Activated T-cell treated with anti-CD3 and anti-CD28 coated beads, Interleukin-2, amount 50 U/mL, for 72 hours (primary cell): ENCODE measurements at places on chromosomes 4 and X.

GRCh38 chr4:139607502-139608060 is 51.6 kb upstream of the SETD7 start:
- DNase-seq, result no peak

DNA sequence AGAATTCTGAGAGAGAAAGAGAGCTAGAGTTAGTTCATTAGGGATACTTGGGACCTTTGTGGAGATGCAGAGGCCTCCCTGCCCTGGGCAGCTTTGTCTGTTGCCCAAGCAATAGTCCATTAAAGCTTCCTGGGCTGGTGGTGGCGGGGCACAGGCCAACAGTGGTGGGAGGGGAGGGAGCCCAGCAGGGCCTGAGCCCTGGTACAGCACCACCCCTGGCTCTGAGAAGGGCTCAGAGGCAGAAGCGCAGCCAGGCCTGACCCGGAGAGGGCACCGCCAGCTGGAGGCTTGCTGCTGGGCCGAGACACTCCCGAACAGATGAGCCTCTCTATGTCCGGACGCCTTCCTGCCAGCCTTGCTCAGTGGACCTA is 65.3 kb downstream of the EFNB1 start:
- no peak for DNase-seq

DNA sequence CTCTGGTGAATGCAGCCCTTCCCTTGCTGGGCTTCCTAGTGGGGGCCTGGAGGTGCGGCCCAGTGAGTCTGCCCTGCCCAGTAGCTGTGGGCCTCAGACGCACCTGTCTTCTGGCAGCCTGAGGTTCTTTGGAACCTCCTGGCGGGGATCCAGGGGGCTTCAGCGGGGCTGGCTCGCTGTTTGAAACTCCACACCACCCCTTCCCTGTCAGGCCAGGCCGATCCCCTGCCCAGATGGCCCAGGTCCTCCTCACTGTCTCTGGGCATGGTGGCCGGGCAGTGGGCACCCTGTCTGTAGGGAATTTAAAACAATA is 10.7 kb upstream of the NKX1-1 start:
- DNase-seq, result no peak

- no peak for DNase-seq
These were observed 16.6 kb upstream of the UGT2B17 start for GRCh38 chr4:68592673-68593072.

GRCh38 chr4:165208741-165209388 is 1.5 kb downstream of the KLHL2 start:
- peak; percentile 70 for DNase-seq

- no peak for DNase-seq
These were observed 54.8 kb downstream of the DHRSX start for GRCh38 chrX:2445662-2446623.

- DNase-seq, result no peak
These were observed 50.6 kb upstream of the WDR1 start for GRCh38 chr4:10167201-10167600.

- DNase-seq, result no peak
These were observed 59.7 kb downstream of the FAM184B start for GRCh38 chr4:17721496-17722355.

GRCh38 chr4:76803522-76803921 is 94.4 kb downstream of the SOWAHB start:
- DNase-seq, result no peak

DNA sequence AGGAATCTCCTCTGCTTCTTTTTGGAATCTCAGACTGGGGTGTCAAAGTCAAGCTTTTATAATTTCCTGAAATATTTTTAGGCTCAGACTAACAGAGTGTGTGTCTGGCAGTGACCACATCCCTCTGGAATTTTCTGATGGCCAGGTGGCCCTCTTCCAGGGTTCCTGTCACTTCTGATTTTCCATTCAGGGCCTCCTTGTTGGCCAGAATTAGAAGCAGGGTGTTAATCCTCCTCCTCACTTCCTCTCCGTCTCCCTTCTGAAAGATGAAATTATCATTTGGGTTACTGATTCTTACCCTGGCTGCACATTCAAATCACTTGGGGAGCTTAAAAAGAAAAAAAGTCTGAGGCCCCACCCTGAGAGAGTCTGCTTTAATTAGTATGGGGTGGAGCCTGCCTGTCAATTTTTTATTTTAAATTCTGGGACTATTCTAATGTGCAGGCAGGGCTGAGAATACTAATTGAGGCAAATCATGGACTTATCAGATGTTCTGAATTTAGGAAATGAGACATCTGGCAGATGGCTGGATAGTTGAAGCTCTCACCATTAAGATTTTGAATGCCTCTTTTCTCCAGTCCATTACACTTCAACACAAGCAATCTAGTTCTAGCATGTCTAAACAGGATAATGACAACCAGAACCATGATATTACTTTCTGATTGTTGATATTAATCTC is 43.2 kb downstream of the HAND2 start:
- DNase-seq, result no peak

DNA sequence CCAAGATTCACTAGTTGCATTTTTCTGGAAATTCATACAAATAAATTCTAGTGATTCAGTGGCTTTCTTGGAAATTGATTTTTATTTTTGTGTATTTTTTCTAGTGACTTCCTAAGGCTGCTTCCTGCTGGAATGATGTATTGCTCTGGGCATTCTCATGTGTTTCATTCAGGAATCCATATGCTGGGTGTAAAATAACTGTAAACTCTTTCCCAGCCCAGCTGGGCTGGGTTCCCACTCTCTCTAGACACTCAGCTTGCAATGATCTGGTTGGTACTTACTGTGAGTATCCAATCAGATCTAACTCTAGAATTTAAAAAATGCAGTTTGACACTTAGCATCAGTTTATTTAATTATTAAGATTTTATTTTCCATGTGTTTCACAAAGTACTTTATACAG is 882.2 kb downstream of the STIM2 start:
- DNase-seq, result no peak

DNA sequence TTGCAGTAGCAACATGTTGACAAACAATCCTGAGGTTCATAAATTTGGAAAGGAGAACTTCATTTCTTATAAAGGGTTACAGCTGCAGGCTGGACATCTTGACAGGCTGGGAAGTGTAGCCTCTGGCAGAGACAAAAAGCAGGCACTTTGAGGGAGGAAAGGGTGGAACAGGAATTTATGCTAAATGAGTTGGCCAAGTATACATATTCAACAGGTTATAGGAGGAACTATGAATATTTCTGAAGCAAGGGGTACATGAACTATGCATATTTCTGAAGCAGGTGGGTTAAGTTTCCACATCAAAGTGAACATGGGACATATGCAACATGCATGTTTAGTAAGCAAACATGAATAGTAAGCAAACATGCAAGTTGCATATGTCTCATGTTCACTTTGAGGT is 1.6 kb upstream of the ANTXR2 start:
- DNase-seq, result no peak

DNA sequence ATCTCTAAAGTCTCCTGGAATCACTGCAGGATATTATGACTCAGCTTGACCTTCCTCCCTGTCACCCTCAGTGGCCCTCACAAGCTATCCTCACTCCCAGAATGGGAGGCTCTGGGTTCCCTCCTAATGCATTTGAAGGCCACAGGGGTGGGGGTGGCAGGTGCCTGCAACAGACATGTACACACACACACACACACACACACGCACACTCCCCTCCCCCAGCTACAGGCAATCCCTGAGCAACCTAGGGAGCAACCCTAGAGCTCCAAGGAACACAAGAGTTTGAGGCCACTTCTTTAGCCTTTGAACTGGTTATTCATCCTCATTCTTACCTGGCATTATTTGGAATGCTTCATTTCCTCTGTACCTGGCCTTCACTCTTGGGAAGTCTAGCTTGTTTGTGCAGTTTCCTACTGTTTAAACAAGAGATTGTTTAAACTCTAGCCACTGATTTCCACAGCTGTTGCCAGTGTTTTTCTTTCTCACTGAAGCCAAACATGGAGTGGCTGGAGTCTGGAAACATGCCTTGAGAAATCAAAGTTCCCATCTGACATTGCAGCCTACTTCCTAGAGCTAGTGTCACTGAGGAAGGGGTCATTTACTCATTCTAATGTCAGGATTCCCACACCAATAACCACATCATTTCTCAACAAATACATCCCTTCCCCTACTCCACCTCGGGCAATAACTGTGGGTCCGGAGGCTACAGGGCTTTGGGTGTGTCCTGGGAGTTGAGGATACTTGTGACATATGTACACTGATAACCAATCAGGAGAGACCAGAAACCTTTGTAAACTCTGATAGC is 37.7 kb downstream of the MAOA start:
- no peak for DNase-seq

- DNase-seq, result no peak
These were observed 247.2 kb upstream of the EPHA5 start for GRCh38 chr4:65917486-65917885.

DNA sequence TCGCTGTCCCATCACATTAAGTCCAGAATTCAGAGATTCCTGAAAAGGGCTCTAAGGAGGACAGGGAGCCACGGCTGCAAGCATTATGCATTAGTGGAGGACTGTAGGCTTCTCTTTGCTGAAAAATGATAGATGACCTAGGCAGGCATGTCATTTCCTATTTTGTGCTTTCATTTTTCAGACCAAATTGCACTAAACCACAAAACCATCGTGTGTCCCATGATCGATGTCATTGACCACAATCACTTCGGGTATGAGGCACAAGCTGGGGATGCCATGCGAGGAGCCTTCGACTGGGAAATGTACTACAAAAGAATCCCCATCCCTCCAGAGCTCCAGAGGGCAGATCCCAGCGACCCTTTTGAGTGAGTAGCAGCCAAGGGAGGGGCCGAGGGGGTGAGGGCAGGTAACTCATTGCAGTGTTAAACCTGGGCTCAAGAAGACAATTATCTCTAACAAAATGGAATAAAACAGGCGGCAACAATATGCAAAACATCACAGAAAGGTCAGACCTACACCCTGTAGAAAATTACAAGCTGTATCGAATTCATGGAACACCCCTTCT is 355.2 kb upstream of the GALNT7 start:
- no peak for DNase-seq

GRCh38 chrX:149370097-149370496 is 135.0 kb downstream of the IDS start:
- no peak for DNase-seq

GRCh38 chr4:140052050-140052449 is 101.9 kb downstream of the MAML3 start:
- peak; percentile 28 for DNase-seq

DNA sequence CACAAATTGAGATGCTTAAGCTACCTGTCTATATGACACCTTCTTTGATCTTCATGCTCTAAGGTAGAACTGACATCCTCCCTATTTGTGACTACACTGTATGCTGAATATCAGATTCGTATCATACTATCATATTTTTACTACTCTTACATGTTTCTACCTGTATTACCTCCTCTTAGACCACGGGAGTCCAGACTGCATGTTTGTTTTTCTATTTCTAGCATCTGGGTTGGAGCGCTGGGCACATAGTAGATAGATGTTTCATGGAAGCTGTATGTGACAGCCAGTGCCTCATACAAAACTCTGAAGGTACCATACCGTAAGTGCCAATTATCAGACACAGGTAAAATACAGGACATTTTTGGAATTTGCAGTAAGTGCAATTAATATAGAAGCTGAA is 47.6 kb downstream of the ATP10D start:
- no peak for DNase-seq

DNA sequence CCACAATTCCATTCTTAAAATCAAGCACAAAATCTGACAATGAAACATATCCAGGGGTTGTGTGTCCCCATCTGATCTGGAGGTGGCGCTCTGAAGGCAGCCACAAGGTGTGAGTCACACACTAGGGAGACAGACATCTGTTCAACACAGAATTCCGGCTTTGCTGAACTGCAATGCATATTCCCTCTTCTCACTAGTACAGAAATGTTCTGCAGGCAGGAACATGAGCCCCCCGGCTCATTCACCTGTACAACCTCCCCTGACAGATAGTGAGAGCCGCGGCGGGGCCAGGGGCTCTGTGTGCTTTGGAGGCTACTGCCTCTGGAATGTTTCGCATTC is 41.9 kb downstream of the WDR1 start:
- DNase-seq, result no peak

DNA sequence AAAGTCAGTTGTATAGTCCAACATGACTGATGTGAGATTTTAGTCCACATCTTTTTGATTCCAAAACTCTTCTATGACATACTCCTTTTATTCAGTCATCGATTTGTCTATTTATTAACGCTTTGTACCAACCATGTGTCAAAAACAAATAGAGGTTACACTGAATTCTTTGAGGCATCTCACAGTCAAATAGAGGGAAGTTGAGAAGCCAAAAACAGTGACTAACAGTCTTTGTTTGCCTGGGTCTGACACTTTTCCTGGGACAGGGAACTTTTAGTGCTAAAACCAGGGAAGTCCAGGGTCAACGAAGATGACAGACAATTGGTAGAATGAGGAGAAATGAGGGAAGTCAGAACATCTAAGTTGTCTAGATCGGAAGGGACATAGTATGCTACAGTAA is 169.9 kb upstream of the HS3ST1 start:
- DNase-seq, result no peak

GRCh38 chr4:32847461-32847860 is 2127.3 kb downstream of the PCDH7 start:
- no peak for DNase-seq

DNA sequence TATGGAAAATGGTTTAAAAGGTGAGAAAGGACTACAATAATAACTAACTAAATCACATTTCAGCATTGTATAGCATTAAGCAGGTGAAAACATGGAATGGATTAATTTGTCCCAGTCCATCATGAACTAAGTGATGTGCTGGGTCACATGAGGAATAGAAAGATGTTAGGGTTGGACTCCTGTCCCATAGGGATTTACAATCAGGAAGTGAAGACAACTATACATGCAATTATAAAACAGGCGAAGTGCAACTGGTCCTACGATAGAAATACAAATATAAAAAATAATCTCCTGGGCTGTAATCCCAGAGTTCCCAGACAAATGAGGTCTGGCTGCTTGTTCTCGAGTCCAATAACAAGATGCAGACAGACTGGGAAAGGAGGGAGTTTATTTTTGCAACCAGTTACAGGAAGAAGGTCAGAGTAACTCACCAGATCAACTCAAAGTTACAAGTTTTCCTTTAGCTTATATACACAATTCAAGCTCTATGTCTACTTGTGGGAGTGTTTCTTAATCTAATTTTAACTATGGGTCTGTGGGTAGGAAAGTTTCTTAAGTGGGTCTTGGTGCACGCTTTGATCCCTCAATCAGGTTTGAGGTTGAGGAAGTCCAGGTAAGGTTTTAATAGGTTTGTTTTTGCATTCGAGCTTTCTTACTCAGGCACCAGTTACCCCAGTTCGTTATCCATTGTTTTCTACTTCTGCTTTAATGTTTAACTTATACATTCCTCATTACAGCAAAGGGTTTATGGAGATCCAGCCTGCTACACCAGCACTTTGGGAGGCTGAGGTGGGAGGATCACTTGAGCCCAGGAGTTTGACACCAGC is 50.1 kb downstream of the IGFBP7 start:
- DNase-seq, result no peak

GRCh38 chr4:185304944-185305690 is 90.6 kb downstream of the LRP2BP start:
- peak; percentile 29 for DNase-seq

DNA sequence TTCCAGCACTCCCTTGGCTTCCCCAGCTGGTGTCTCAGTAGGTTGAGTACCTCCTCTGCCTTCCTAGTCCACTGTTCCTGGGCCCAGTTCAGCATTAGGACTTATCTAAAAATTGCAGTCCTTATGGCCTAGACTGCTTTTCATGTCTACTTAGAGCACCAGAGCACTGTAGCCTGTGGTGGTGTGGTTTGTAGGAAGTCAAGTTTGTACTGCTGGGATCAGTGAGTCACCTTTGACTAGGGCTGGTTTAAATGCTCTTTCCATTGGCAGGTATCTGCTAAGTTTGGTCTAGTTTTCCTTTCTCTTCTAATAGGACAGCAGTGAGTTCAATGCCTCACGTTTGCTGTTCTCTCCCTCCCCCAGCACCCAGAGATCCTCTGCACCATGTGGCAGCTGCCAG is 233.6 kb upstream of the WDFY3 start:
- no peak for DNase-seq
